Suprapubic skin (tissue), 4 donors: ENCODE measurements at places on chromosomes 3 and 15.

GRCh38 chr15:53520996-53521395 is 238.5 kb downstream of the WDR72 start:
- DNase-seq = no peak

DNA sequence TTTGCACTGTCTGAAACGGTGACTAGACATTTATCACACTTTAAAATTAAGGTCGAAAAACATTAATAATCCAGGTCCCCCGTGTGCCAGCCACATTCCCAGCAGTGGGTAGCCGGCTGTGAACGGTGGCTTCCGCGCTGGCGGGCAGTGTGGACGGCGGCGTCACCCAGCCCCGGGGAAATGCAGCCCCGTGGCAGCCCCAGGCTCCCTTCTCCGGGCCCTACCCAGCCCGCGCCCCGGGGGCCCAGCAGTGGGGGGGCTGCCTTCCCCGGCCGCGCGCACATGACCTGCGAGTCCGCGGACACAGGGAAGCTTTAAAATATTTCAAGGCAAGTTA is 25.3 kb downstream of the GABRA5 start:
- DNase-seq = no peak

DNA sequence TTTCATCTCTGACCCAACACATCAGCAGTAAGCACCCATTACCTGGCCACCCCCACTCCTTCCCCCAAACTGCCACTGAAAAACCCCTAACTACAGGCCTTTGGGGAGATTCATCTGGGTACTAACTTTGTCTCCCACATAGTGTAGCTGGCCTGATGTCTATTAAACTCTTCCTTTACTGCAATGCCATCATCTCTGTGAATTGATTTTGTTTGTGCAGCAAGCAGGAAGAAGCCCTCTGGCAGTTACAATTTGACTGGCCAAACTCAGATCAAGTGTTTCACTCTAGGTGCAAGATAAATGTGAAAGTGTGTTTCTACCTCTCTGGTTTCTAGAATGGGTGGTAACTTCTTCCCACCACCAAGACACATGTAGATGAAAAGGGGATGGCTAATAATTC is 26.7 kb upstream of the OR5K4 start:
- DNase-seq = no peak

GRCh38 chr3:141508067-141508436 is 21.2 kb downstream of the RASA2 start:
- DNase-seq = no peak

GRCh38 chr15:59550530-59550929 is 61.1 kb upstream of the GCNT3 start:
- no peak for DNase-seq

DNA sequence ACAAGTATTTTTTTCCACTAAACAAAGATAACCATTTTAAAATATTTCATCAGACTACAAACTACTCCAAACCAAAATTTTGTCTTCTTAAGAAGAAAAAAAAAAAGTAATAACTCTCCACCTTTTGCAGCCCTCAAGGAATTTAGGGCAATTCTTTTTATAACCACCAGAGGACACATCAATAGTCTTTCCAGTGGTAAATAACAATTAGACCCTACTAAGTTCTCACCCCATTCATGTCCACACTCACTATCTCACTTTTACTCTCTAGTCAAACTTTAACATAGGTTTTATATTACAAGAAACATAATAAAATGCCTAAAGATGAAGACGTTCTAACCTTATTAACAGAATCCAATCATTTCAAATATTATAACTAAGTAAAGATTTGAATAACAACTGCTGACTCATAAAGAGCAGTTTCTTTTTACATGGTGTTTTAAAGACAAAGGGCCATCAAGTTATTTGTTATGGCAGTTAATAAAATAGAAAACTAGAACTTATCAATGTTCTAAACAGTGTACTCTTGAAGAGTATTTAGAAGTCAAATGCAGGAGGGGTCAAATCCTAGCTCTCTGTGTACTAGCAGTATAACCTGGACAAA is 33.0 kb downstream of the CCDC39 start:
- no peak for DNase-seq

DNA sequence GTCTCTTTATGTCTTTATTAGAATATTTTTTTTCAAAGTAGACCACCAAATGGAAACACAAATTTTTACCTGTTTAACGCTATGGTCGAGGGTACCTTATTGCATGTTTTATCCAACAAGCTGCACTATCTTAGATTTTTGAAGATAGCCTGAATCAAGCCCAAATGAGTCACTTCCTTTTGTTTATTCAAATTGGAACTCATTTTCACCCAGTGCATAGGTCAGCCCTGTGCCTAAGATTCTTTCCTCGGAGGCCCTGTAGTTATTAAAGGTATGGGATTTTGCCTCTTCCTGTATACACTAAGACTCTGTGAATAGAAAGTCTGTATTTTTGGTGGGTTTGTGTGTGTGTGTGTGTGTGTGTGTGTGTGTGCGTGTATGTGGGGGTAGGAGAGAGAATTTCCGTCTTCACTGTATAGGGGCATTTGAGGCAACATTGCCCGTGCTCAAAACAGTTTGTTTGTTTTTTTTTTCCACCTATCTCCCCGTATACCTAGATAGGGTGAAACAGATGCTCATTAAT is 358.0 kb upstream of the CADM2 start:
- DNase-seq = no peak

GRCh38 chr3:101611023-101611422 is 37.0 kb downstream of the PCNP start:
- DNase-seq = no peak

- DNase-seq = no peak
These were observed 137.5 kb upstream of the CCDC54 start for GRCh38 chr3:107239703-107240102.

- DNase-seq = peak; percentile 69
These were observed 3.0 kb downstream of the ADAMTS9 start for GRCh38 chr3:64684715-64685261.

- no peak for DNase-seq
These were observed 417 bp downstream of the TBCCD1 start for GRCh38 chr3:186566772-186567071.

- DNase-seq = no peak
These were observed 343.4 kb downstream of the TBC1D5 start for GRCh38 chr3:17398959-17399551.

DNA sequence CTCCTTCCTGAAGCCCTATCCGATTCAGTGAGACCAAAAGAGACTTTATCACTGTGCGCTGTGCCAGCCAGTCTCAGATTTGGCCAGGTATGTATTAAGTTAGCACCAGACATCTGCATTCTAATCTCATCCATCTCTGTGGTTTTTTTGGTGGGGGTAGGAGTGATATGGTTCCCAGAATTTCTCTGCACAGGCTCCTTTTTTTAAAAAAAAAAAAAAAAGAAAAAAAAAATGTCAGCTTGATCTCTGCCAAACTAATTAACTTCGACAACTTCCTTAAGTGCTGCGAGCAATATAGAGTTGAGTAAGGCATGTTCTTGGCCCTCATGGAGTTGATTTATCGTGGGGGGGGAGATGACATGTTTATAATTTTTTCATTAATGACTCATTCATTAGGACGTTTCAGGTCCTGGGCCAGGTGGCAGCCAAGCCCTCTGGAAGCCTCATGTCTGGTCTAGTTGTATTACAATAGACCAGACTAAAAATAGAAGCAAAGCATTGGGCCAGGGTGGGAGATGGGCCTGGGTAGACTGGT is 12.9 kb downstream of the SLCO3A1 start:
- DNase-seq = no peak

GRCh38 chr15:100308213-100308600 is 33.6 kb downstream of the ADAMTS17 start:
- DNase-seq = no peak

- DNase-seq = no peak
These were observed 553.7 kb upstream of the LMCD1 start for GRCh38 chr3:7947930-7948329.

DNA sequence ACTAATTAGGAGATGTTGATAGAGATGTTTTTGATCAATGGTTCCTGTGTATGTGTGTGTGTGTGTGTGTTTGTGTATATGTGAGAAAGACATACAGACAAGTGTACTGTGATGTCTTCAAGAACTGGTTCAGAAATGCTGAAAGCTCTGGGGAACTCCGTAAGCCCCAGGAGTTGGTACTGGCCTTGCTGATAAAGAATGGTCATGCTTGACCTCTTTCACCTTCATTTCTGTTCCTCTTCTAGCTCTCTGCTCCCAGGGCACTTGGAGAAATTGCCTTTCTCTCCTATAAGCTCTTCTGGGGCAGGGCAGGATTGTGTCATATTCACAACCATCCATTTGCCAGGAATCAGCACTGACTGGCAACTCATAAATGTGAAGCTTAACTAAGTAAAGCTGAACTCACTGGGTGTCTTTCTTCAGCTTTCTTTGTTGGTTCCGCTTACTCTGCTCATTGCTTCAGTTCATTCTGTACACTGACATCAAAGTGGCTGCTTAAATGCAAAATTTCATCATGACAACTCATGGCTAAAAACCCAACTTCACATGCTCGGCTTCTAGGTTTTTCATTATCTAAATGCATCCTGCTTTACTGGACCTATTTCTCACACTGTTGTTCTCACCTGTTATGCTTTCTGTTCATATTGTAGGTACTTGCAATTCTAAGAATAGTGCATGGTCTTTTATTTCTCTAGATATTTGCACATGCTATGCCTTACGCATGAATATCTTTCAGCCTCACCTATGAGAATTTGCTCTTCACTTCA is 162.1 kb upstream of the LYSMD4 start:
- no peak for DNase-seq

DNA sequence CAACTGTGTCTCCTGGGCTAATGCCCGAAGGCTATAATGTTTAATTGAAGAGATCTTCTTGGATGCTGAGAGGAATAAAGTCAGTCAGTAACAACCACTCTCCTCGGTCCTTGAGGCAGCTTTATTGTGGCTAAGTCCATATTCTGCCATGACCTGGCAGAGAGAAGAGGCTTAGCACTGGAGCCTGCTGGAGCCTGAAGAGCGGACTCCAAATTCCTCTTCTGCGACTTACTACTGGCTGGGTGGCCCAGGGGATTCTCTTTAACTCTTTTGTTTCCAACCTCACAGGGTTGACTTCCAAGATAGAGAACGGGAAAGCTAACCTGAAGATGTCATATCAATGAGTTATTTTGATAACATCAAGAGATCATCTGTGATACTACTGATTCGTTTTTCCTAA is 71.1 kb downstream of the MYO1E start:
- DNase-seq = no peak

DNA sequence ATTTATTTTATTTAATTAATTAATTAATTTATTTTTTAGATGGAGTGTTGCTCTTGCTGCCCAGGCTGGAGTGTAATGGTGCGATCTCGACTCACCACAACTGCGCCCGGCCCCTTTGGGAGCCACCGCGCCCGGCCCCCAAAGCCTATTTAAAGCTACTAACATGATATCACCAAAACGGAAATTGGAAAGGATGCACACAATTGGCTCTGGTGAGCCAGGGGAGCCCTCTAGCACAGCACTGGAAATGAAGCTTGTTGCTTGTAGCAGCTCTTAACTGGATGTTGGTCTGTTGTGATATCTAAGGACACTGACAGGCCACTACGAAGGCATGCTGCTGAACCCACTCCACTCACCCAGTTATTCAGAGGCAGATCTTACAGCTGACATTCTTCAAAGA is 104.5 kb downstream of the IGF2BP2 start:
- DNase-seq = no peak

GRCh38 chr3:161395115-161396012 is 24.0 kb upstream of the SPTSSB start:
- DNase-seq = no peak

DNA sequence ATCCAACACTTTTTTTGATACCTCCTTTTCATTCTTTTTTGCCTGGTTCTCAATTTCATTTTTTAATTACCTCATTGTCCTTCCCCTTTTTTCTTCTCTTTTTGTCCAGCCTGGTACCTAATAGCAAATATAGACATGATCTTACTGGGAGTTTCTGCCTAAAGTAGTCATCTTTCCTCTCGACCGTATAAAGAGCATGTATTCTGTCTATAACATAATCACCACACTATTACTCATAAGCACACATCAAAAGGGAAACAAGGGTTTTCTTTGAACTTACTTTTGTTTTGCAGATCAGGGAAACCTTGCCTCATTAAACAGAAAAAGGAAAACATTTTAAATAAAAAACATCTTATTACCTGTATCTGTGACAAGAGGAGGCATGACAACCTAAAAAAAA is 33.0 kb downstream of the FAM98B start:
- DNase-seq = no peak

DNA sequence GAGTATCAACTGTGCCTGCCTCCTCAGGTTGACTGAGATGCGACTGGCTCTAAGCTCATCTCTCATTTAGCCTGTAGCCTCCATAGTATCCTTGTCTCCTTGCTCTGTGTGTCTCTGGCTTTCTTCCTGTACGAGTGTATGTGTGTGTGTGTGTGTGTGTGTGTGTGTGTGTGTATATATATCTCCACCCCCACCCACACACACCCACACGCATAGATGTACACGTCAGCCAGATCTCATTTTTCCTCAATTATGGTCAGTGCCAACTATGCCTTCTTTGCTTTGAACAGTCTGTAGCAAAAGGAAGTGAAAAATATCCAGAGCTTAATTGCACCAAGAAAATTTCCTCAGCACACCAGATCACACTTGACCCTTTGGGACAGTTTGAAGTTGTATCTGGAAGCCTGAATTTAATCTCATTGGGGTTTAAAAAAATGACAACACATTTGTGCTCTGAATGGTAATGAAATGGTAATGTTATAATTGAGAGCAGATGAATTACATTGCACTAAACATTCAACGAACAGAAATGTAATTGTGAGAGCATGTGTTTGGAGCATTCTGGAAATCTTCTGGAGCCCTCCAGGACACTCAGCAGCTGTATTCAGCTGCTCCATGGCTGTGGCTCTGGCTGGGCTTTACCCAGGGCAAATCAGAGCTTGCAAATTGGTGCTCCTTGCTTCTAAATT is 63.6 kb downstream of the RYR3 start:
- no peak for DNase-seq

DNA sequence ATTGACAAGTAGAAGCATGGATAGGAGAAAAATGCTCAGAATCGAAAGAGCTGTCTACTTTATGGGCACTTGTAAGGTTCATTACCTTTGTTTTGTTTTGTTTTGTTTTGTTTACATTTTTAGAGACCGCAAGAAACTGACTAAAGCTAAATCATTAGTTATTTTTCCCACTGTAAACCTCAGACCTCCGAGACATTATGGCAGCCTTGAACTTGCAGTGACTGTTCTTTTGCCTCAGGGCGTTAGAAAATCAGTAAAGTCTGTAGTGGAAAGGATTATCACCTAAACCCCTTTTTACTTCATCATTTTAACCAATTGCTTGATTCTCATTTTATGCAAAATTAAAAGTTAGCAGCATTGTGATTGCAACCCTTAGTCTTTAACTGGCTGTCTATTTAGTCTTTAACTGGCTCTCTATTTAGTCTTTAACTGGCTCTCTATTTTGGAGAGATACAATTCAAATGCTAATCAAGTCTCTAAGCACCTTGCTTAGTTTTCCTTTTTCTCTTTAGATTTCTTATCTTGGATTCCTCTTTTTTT is 383.3 kb upstream of the ROBO2 start:
- no peak for DNase-seq

DNA sequence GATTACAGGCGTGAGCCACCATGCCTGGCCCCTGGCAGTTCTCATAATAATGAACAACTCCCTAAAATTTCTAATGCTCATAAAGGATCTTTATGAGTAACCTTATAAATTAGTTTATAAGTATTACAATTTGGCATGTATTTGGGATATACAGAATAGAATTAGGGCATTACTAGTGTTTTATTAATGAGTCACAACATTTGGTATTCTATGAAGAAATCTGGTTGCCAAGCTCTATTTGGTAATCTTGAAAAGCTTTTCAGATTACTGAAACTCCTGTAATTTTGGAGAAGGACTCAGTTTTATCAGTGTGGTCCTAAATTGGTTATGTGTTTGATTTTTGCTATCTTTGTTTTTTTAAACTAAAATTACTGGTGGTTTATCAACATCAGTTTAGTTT is 45.8 kb downstream of the TM6SF1 start:
- DNase-seq = no peak

- no peak for DNase-seq
These were observed 9.2 kb upstream of the HLTF start for GRCh38 chr3:149095487-149095886.
